CD4-positive, alpha-beta T cell treated with Interleukin-17A for 1 hour (primary cell): ENCODE measurements at places on chromosomes 5 and 9.

DNA sequence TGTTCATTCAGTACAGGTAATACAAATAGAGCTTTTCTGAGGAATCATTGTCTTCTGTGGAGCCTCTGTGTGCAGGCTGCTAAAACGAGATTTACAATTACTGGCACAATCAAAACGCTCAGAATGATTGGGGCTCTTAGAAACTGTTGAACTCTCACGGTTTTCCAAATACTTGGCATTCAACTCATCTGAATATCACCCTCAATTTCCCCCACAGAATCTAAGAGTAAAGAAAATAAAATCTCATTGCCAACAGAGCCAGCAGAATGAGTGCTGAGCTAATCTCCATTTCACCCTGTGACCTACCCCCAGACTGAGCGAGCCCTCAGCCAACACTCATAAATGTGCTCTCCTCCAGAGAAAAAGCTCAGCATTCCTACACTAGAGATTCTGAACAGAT, 35.3 kb upstream of the TMED7 start:
- DNase-seq = no peak

GRCh38 chr9:129639756-129640085, 2.2 kb downstream of the ASB6 start:
- DNase-seq = no peak

DNA sequence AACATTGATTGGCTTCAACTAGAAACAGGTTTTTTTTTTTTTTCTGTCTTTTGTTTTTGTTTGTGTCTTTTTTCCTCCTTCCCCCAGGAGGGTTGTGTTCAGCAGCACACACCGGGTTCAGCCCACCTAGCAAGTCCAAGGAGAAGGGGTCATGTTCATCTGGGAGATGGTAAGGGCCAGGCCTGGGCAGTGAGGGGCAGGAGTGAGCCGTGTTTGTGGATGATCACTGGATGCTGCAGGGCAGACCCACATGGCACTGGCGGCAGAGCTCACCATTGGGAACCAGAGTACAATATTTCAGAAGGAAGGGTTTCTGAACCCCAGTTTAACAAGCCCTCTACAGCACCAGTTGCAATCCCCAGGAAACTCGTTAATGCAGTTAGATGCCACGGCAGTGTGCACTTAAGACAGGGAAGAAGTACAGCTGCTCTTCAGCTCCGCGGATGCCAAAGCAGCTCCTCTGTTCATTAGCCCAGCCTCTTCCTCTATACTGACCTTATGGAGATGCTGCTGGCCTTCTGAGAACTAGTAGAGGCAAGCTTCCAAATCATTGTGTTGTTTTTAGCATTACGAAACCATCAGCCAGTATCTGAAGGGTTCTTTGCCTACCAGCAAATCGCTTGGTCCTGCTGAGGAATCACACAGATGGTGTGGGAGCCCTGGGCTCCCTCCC, 508.2 kb upstream of the WWC1 start:
- DNase-seq = no peak

- no peak for DNase-seq
Measured at GRCh38 chr5:140245341-140245740, 57.6 kb downstream of the PFDN1 start.

- DNase-seq = no peak
Measured at GRCh38 chr5:2908086-2908485, 156.6 kb upstream of the IRX2 start.

DNA sequence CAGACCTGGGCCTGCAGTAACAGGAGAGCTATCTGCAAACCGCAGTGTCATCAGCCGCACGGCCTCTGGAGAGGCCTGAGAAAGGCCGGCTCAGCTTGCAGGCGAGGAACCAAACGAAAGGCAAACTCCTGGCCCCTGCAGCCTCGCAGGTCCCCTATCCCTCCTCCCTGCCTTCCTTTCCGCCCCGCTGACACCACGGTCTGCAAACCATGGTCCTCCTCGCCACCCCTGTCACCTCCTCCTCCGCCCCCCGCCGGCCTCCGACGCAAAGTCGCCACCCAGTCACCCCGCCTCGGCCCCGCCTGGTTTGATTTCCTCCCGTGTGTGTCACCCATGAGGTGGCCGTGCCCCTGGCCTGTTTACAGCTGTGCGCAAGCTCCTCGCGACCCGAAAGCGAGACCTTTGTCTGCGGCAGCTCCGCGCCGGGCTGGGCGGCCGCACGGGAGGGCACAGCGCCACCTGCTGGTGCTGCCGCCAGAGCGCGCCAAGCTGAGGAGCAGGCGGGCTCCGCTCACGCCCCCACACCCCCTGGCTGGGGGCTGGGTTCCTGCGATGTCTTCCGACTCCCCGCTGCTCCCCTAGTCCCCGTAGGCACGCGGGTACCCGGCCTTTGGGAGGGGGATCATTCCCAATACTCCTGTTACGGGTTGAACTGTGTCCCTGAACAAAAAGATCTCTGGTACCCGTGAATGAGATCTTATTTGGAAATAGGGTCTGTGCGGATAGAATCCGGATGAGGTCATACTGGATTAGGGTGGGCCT, 19.4 kb downstream of the GBGT1 start:
- DNase-seq = peak; percentile 93

- peak; percentile 61 for DNase-seq
Measured at GRCh38 chr9:110152704-110153374, 55.1 kb downstream of the C9orf152 start.

GRCh38 chr5:79186021-79186420, 49.9 kb upstream of the JMY start:
- DNase-seq = no peak

GRCh38 chr5:136802383-136802782, 437.0 kb upstream of the TRPC7 start:
- DNase-seq = no peak

- DNase-seq = no peak
Measured at GRCh38 chr5:176341325-176342157, 20.0 kb downstream of the KIAA1191 start.
